ENCODE measurements at places on chromosomes 1 and 21.

- DNase-seq, result no peak
Observed at GRCh38 chr1:222171005-222171404, 376.9 kb downstream of the HHIPL2 start.

DNA sequence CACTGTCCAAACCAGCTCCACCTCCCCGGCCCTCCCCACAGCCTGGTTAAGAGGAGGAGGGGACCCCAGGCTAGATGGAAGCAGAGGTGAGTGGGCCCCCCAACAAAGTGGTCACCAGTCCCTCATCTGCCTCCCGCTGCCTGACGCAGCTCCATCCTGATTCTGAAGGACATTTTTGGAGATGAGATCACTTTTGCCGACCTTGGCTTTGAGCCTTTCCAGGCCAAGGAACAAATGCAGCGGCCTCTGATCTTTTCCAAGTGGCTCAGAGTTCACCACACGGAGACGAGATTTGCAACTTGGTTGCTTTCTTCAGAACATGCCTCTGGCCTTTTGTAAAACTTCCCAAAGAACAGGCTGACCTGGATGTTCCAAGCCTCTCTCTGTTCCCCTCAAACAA, 223.1 kb downstream of the NPHP4 start:
- DNase-seq, result no peak

DNA sequence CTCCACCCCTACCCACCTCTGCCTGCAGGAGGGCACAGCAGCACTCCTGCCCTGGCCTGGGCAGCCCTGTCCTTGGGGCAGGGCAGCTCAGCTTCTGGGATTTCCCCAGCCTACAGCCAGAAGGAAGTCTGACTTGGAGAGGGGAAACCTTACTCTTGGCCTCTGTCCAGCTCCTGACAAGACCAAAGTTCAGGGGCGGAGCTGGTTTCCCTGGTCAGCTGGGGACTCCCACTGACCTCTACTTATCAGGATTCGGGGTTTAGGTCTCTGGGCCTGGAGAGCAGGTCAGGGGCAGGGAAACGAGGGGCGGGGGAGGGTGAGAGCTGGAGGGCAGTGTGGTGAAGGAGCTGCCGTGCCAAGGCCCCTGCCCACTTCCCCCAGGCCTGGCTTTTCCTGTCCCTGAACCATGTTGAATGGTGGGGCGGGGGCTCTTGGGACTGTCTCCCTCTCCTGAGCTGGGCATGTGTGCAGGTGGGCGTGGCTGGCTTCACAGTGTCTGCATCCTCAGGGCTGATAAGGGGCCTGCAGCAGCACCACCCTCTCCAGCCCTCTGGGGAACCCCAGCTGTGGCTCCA, 16.8 kb upstream of the ETV3 start:
- no peak for DNase-seq

DNA sequence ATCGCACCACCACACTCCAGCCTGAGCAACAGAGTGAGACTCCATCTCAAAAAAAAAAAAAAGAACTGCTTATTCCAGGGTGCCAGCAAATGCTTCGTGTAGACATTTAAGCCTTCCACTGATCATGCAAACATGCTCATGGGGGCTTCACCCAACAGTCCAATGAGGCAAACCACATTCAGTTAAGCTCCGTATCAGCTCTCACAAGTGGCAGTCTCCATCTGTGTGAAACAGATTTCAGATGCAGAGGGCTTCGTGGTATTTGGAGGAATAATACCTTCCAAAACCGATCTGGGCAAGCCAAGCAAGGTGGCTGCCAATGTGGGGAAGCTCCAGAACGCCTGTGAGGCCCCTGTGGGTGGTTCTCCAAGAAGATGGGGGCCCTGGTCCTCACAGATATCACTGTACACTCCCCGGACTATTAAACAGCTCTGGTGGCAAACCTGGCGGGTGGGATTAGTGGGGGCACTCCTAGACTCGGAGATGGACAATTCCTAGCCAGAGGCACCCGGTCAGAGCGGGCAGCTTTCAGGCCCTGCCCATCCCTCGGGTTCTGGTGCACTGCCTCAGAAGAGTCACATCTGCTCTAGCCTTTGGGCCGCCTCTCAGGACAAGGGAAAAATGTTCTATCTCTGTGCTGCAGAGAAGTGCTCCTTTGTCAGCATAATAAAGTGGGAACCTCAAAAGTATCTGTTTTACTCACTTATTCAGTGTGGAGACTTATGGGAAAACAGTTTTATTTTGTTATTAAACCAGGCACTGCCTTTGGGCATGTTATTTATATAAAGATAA, 10.2 kb downstream of the CREG1 start:
- DNase-seq, result no peak

GRCh38 chr1:214637722-214638458, 34.9 kb downstream of the CENPF start:
- DNase-seq, result no peak

- DNase-seq, result no peak
Observed at GRCh38 chr21:38567335-38567969, 69.2 kb upstream of the ERG start.

DNA sequence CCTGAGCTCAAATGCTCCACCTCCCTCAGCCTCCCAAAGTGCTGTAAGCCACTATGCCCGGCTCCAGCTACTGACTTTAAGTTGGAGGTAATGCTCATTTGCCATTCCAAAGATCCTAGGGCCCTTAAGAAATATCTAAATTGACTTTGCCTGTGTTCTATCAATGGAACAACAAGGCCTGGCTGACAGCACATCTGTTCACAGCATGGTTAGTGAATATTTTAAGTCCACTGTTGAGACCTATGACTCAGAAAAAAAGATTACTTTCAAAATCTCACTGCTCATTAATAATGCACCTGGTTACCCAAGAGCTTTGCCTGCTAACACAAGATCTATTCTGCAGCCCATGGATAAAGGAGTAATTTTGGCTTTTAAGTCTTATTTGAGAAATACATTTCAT, 3.5 kb upstream of the SSX2IP start:
- DNase-seq, result no peak

DNA sequence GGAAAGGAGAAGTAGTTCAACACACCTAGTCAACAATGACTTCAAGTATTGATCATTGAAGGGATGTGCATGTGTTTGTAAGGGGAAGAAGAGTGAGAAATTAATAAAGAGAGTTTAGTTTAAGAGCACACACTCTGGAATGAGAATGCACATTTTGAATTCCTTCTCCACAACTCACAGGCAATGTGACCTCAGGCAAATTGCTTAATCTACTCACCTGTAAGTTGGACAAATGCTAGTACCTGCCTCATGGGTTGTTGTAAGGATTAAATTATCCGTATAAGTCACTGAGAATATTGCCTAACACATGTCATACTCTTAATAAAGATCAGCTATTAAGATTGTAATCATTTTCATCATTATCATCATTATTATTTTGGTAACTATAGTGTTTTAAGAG, 204.0 kb upstream of the NFIA start:
- DNase-seq, result no peak

DNA sequence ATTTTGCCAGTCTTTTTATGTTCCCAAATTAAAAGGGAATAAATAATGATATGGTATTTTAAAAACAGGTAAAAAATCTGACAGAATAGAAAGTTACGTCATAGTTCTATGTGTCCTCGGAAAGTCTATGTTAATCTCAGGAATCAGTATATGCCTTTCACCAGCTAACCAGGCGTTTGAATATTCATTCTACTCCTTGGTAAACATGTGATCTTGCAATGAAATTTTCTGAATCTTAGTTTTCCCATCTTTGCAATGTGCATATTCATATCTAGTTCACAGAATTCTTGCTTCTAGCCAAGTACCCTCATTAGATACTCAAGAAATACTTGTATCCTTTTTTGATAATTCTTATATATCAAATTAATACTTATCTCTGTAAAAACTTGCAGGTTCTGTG, 179.4 kb downstream of the ZP4 start:
- DNase-seq, result no peak

GRCh38 chr21:28427394-28428022, 565.2 kb downstream of the LTN1 start:
- DNase-seq, result no peak

- no peak for DNase-seq
Observed at GRCh38 chr1:115643225-115643624, 1.5 kb downstream of the VANGL1 start.

GRCh38 chr1:22808676-22809483, 98.2 kb downstream of the EPHB2 start:
- no peak for DNase-seq

GRCh38 chr1:24339996-24340395, 20.8 kb downstream of the GRHL3 start:
- DNase-seq, result no peak

DNA sequence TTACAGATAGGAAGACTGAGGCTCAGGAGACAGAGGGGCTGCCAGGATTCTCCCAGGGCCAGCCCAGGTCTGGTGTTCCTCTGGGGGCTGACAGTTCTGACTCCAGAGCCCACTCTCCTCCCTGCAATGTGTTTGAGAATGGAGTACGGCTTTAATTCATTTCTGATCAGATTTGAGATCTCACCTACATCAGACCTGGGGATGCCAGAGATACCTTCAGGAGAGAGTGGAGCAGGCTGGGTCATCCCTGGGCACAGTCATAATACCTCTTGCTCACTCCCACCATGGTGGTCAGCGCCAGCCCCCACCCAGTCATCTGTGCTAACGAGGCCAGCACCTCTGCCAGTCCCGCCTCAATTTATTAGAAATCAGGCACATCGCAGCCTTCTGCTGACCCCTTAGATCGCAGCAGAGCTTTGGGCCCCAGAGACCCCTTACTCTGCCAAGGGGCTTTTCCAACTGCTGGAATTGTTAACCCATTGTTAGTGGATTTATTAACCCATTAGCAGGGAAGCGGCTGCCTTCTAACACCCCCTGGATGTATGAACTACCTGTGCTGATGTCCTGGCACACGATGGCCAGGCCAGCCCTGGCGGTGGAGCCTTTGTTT, 352.1 kb downstream of the MATN1 start:
- no peak for DNase-seq

DNA sequence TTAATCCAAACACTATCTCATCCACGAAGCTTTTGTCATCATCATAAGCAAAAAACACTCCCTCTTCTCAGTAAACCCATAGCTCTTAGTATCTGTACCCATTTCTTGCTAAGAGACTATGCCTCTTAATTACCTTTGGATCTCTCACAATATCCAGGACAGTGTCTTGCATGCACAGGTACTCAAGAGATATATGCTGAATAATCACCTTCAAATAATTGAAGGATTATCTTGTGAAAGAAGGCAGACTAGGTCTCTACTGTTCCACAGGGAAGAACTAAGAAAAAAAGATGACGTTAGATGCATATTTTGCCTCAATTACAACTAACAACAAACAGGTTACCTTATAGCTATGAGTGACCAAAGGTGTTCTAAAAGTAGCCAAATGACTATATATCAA, 11.5 kb downstream of the FOXJ3 start:
- no peak for DNase-seq

DNA sequence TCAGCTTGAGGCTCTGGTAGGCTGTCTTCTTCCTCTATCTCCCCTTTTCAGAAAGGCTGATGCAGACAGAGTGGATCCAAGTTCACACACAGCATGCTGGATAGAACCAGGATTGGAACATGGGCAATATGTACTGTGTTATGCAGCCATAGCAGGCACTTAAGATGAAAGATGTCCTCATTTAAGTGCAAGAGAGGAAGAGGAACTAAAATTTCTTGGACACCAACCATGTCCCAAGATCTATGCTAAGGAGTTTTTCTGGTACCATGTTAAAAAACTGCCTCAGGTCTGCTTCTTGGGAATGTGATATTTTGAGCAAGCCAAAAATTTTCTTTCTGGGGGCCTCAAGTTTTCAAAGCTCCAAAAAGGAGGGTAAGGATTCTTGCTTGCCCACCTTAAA, 1.2 kb downstream of the SDHB start:
- DNase-seq, result no peak

GRCh38 chr1:67524143-67525052, 94.2 kb upstream of the SERBP1 start:
- DNase-seq, result no peak

DNA sequence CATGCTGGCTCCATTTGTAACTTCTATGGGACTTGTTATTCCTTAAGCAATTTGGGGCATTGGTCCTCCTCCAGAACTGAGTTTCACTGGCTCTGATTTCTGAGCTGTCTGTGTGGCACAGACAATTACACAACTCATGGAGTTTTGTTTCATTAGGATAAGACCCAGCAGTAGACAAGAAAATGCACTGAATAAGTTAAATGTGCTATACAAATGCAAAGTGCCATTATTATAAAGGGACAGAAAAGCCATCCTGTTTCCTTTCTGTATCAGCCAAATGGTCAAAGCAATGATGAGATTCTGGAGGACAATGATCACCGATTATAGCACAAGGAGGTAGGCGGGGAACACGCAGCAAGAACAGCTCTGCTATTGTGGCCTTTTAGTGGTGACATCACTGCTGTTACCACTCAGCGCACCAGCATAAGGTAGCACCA, 81.9 kb downstream of the CNIH3 start:
- no peak for DNase-seq

DNA sequence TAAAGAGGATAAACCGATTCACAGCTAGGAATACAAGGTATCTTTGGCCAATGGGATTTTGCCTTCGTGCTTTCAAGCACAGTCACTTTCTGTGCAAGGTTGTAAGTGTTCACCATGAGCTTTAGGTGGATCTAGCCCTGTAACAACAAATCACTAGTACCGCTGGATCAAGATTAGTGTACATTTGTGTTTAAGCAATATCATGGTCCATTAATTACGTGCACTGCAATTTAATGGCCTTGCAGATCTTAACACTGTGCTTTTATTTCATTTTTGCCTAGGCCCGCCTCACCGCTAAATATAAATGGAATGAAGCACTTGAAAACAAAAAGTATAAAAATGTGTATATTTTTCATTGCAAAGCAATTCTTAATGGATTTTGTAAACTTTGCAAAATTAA, 461.1 kb downstream of the DSCAM start:
- no peak for DNase-seq

DNA sequence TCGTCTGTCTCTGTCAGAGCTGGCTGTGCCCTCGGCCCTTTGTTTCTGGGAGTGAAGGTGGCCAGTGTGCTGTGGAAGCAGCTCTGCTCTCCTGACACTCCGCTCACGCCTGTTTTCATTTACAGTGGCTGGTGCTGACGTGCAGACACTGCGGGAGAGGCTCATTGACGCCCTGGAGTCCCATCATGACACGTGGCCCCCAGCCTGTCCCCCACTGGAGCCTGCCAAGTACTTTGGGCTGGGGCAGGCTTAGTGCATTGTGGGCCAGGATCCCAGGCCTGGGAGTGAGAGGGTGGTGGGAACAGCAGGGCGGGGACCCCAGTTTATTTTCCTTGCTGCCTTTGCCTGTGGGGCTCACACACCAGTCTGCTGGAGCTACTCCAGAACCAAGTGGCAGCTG, 21.1 kb downstream of the QSOX1 start:
- DNase-seq, result no peak

Measured in stimulated activated CD4-positive, alpha-beta T cell treated with anti-CD3 and anti-CD28 coated beads, Interleukin-15, amount 100 ng/mL, for 48 hours (primary cell).